ENCODE measurements at places on chromosomes 7 and 10. TPM values are rescaled to one million over a fixed set of nuclear protein-coding genes. Genes with fewer than 3 reads are reported as not detected.

DNA sequence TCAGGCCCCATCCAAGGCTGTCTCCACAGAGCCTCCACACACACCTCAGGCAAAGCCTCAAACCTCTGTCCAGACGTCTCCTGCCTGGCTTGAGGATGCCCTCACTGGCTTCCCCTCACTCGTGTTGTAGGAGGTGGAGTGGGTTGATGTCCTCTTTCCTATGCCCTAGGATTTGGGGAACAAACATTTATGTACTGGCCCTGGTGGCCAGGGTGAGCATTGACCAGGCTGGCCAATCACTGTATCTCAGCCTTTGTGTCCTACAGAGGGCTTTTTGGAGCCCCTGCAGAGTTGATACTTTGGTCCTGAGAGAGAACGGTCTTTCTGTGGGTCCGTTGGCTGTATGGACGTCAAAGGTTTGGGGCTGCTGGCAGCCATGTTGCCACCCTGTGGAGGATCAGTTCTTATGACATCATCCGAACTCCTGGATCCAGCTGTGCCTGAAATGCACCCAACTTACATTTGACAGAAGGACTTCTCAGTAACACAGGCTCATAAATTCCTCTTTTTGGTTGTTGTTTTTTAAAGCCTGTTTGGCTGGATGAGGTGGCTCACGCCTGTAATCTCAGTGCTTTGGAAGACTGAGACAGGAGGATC lies 2.3 kb upstream of the GRID2IP start:
- DNase-seq: no peak

DNA sequence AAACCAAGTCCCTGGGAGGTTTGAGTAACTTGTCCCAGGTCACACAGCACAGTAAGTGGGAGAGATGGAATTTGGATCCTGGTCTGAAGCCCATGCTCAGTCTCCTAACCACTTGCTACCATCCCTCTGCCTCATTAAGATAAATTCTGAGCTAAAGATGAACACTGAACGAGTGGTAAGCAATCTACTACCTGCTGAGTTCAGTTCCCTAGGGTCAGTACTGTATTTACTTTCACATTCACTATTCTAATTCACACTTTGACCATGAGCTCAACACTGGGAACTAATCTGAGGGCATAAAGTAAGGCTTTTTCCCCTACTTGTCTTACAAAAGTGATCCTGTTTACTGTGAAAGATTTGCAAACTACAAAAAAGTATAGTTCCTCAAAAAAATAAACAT lies 2.4 kb downstream of the UROS start:
- DNase-seq: no peak

GRCh38 chr7:107047902-107048782 lies 3.6 kb downstream of the PRKAR2B start:
- no peak for DNase-seq

DNA sequence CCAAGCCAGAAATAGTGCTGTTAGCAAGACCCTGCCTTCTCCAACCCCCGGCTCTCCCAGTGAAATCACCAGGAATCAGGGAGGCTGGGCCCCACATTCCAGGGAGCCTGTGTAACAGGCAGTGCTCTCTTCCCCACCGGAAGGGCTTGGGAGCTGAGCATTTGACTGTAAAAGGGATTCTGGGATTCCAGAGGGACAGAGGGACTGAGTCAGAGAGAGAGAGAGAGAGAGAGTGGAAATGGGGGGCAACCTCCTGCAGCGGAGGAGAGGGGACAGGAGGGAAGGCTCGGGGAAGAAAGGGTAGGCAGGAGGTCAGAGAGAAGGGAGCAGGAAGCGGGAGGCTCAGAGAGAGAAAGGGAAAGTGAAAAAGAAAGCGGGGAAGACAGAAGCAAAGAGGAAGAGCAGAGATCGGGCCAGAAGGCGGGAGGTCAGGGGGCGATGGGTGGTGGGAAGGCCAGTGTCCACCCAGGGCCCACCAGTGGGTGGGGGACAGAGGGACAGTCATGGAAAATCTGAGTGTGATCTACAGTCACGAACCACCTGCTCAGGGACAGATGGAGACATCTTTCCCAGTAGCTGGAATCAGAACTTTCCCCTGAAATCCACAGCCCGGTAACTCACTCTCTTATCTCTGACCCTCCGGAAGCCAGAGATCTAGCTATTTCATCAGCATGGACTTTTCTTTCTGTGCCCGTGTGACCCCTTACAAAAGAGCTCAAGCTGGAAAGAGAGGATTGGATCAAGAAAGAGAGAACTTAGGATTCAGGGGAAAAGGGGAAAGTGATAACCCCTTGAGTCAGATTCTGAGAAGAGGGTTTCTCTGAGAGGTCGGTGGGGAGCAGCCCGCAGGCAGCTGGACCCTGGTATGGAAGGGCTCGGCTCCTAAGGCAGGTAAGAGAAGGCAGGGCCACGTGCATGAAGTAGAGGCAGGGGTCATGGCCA lies 4.6 kb upstream of the SERPINE1 start:
- no peak for DNase-seq

GRCh38 chr7:114082642-114083165 lies 163.9 kb upstream of the PPP1R3A start:
- no peak for DNase-seq

DNA sequence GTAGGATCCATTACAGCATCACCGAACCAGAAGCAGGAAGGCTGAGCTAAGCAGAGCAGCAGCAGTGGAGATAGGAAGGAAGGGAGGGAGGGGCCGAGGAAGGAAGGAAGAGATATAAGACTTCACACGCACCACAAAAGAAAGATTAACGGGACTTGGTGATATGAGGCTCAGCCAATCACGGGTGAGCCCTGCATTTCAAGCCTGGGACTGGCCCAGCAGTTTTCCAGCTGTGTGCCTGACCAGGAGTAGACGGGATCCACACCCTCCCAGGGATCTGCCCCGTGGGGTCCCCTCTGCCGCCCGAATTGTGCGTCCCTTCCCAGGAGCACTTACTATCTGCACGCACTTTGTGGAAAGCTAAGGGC lies 16.2 kb downstream of the ATG9B start:
- no peak for DNase-seq

DNA sequence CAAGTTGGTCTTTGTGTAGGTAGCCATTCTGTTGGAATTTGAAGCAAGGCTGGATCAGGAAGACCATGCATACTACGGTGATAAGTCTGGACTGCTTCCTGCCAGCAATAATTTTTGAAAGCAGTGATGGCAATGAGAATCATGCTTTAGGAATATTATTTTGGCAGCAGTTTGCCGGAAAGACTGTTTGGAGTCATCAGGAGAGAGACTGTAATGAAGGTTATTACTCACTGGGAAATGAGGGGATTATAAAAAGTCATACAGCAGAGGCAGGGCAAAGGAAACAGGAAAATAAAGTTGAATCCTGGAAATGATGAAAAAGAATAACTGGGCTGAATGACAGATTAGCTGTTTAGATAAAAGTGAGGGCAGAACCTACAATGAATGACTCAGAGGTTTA lies 1136.8 kb upstream of the AUTS2 start:
- no peak for DNase-seq

- DNase-seq: no peak
These were observed 55.5 kb upstream of the NCF1 start for GRCh38 chr7:74718336-74718735.

ZPBP gene
- not detected for total RNA-seq

TEX36 gene
- total RNA-seq: not detected

ANXA8L1 gene
- not detected for total RNA-seq

SPDYE9 gene
- total RNA-seq: not detected
